Caco-2 (cell line): ENCODE measurements at places on chromosomes 7 and 10.
A peak's percentile ranks its signal among the peaks of the same experiment; 100 is the strongest.

DNA sequence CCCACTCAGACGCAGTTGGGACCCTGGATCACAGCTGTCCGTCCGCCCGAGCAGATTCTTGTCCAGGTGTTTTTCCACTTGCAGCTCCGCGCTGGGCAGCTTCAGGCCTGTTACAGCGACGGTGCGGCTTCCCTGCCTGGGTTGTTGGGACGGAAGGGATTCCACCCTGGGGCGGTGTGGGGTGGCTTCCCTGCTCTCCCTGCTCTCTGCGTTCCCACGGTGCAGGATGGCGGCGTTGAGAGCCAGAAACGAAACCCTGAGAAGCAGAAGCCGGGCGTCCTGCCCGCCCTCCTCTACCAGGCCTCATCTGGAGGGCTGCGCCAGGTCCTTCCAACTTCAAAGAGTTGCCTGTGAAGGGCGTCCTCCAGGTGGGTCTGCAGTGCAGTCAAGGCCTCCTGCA lies 194.4 kb downstream of the ADARB2 start:
- DNase-seq: no peak
- no peaks in the 10 kb centered on the region for H3K36me3 ChIP-seq
- H3K27ac ChIP-seq: no peak overlapping the region
- no peaks in the 10 kb centered on the region for H3K4me1 ChIP-seq
- no peaks in the 10 kb centered on the region; the same call in none of the 2 replicates for H3K27me3 ChIP-seq

- H3K27me3 ChIP-seq: no peaks in the 10 kb centered on the region
- H3K27ac ChIP-seq: no peak overlapping the region
- H3K36me3 ChIP-seq: no peaks in the 10 kb centered on the region
These were observed 610.1 kb downstream of the LRMDA start for GRCh38 chr10:76041551-76041950.

- no peaks in the 10 kb centered on the region for H3K36me3 ChIP-seq
- peak overlapping the region; percentile 19 for H3K27ac ChIP-seq
- H3K27me3 ChIP-seq: no peaks in the 10 kb centered on the region
- H3K4me1 ChIP-seq: peaks cover 28% of the 10 kb centered on the region
- DNase-seq: no peak
These were observed 292.9 kb upstream of the PITRM1 start for GRCh38 chr10:3465406-3465891.

DNA sequence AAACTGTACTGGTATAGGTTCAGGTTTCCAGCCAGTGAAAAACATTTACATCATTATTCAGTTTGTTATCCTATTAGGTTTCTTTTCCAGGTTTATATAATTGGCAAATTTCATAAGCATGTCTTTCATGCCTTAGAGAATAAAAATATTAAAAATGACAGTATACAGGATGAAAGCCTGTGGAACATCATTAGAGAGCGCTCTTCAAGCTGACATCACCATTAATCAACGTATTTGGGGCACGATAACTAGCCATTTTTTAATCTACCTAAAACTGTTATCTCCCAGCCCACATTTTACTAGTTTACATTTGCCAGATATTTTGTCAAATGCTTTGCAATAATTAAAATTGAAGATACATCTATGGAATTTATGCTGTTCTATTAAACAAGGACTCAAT lies 714.1 kb downstream of the CNTNAP2 start:
- no peak for DNase-seq
- H3K36me3 ChIP-seq: no peaks in the 10 kb centered on the region
- H3K27ac ChIP-seq: no peak overlapping the region
- H3K4me1 ChIP-seq: no peaks in the 10 kb centered on the region
- no peaks in the 10 kb centered on the region for H3K27me3 ChIP-seq

GRCh38 chr7:82131215-82131614 lies 312.4 kb downstream of the CACNA2D1 start:
- no peaks in the 10 kb centered on the region for H3K27me3 ChIP-seq
- H3K27ac ChIP-seq: no peak overlapping the region
- no peaks in the 10 kb centered on the region for H3K36me3 ChIP-seq

DNA sequence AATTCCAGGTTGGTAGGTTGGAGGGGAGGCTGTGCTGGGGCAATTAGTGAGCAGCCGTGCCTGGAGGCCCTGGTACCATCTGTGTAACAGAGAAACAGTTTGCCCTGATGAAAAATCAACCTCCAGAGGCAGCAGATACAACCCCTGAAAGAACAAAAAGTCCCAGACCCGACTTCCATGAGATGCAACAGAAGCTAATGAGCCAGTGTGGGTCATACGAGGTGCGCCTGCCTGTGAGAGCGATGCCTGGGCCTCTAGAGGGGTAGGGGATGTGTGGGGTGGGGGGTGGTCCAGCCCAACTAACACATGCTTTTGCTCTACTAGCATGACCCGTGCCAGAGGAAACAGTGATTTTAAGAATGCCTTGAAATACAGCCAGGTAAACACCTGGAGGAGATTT lies 39.3 kb downstream of the CELF2 start:
- peaks cover 1% of the 10 kb centered on the region; the same call in 1 of the 2 replicates for H3K27me3 ChIP-seq
- no peaks in the 10 kb centered on the region for H3K36me3 ChIP-seq
- H3K4me1 ChIP-seq: no peaks in the 10 kb centered on the region

- no peaks in the 10 kb centered on the region for H3K36me3 ChIP-seq
- no peak for DNase-seq
- no peaks in the 10 kb centered on the region; the same call in 1 of the 2 replicates for H3K27me3 ChIP-seq
- no peak overlapping the region for H3K4me3 ChIP-seq
- no peaks in the 10 kb centered on the region for H3K4me1 ChIP-seq
These were observed 25.9 kb downstream of the ADCY1 start for GRCh38 chr7:45599851-45600706.

DNA sequence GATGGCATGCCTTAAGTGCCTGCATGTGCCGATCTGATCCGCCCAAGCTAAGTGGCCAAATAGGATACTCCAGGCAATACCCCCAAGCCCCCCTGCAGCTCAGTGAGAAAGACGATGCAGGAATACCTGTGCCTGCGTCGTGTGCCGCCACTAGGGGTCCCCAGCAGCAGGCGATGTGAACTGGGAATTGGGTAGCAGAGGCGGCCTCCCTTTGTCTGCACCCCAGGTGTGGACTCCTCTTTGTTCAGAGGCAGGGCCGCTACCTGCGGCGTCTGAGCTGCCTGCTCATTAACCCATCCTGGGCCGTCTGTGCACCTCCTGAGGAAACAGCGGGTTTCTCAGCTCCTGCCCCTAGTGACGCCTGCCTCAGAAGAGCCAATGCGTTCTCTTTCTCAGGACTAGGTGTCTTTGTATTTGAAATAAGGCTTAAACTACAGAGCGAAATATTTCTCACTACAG lies 4.8 kb upstream of the CHN2 start:
- H3K36me3 ChIP-seq: no peaks in the 10 kb centered on the region
- no peak overlapping the region for H3K4me3 ChIP-seq
- H3K27me3 ChIP-seq: no peaks in the 10 kb centered on the region

- no peak overlapping the region for H3K4me3 ChIP-seq
- H3K27me3 ChIP-seq: no peaks in the 10 kb centered on the region
- DNase-seq: no peak
These were observed 23.2 kb downstream of the STMP1 start for GRCh38 chr7:135685306-135686084.

GRCh38 chr7:69184339-69184738 lies 413.9 kb upstream of the AUTS2 start:
- no peak overlapping the region for H3K27ac ChIP-seq
- H3K4me1 ChIP-seq: no peaks in the 10 kb centered on the region
- H3K36me3 ChIP-seq: no peaks in the 10 kb centered on the region
- no peak for DNase-seq
- no peak overlapping the region for H3K4me3 ChIP-seq

- H3K27ac ChIP-seq: no peak overlapping the region
- peaks cover 30% of the 10 kb centered on the region for H3K4me1 ChIP-seq
- no peaks in the 10 kb centered on the region for H3K27me3 ChIP-seq
- H3K36me3 ChIP-seq: no peaks in the 10 kb centered on the region
These were observed 232.1 kb upstream of the SEMA3C start for GRCh38 chr7:81150951-81151361.

- H3K36me3 ChIP-seq: no peaks in the 10 kb centered on the region
- no peak overlapping the region for H3K27ac ChIP-seq
These were observed 33.1 kb upstream of the TBX20 start for GRCh38 chr7:35286986-35287385.

DNA sequence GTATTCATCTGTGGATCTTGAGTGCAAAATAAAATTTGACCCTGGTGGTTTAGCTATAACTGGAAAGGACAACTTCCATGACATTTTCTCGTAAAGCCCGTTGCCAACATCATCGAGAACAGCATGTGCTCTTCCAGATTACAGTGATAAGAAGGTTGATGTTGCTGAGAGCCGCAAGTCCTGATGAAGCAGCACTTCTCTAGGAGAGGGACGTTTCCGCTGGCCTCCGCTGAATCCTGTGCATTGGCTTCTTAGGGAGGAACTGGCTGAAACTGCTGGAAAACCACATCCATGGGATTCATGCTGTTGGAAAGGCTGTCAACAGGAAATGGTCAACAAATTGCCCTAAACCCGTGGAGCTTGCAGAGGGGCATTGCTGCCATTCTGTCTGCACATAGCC lies 21.4 kb upstream of the ABCB5 start:
- no peaks in the 10 kb centered on the region for H3K4me1 ChIP-seq
- DNase-seq: no peak
- H3K4me3 ChIP-seq: no peak overlapping the region
- no peaks in the 10 kb centered on the region; the same call in 1 of the 2 replicates for H3K27me3 ChIP-seq
- H3K27ac ChIP-seq: no peak overlapping the region
- H3K36me3 ChIP-seq: no peaks in the 10 kb centered on the region

DNA sequence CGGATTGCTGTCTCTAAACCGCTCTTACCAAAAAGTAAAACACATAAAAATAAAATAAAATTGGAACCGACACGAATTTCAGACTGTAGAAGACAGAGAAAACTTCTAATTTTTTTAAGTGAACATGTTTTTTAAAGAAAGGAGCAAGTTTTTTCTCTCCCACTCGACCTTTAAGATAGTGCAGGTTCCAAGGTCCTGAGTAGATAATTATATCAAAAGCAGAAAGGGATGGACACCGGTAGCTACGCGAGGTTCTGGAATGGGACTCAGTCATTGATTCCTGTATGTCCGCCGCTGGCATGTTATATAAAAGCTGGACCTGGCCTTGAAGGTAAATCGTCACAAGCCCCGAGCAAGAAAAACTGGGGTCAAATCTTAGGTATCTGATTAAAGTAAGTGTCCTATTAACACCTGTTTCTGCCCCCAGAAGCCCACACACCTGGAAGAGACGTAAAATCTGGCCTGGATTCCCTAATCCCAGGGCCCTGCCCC lies 462 bp upstream of the CISD1 start:
- DNase-seq: no peak
- H3K27me3 ChIP-seq: no peaks in the 10 kb centered on the region
- peak overlapping the region; percentile 100 for H3K4me3 ChIP-seq
- H3K36me3 ChIP-seq: no peaks in the 10 kb centered on the region; the same call in 1 of the 2 replicates

DNA sequence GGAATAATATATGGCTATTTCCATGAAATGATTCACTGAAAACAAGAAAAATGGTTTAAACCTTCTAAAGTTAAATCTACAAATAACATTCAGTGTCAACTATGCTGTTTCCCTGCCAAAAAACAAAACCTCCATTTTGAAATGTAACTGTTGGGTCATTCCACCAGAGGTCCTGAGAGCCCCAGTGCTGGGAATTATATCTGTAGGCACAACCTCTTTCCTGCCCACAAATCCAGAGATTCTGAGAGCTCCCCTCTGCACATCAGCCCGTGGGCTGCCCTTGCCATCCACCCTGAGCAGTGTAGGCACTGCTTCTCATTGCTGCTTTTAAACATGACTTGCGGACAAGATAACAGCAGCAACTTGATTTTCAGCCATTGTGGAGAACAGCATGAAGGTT lies 198.6 kb downstream of the TMEM178B start:
- H3K36me3 ChIP-seq: no peaks in the 10 kb centered on the region
- H3K27ac ChIP-seq: no peak overlapping the region
- DNase-seq: no peak
- H3K4me1 ChIP-seq: peaks cover 5% of the 10 kb centered on the region; the same call in 1 of the 2 replicates

- H3K27ac ChIP-seq: no peak overlapping the region
- H3K27me3 ChIP-seq: no peaks in the 10 kb centered on the region
- H3K36me3 ChIP-seq: no peaks in the 10 kb centered on the region
- no peak overlapping the region for H3K4me3 ChIP-seq
- peak; percentile 22 for DNase-seq
- no peaks in the 10 kb centered on the region for H3K4me1 ChIP-seq
These were observed 123.6 kb downstream of the OAT start for GRCh38 chr10:124294811-124295770.

DNA sequence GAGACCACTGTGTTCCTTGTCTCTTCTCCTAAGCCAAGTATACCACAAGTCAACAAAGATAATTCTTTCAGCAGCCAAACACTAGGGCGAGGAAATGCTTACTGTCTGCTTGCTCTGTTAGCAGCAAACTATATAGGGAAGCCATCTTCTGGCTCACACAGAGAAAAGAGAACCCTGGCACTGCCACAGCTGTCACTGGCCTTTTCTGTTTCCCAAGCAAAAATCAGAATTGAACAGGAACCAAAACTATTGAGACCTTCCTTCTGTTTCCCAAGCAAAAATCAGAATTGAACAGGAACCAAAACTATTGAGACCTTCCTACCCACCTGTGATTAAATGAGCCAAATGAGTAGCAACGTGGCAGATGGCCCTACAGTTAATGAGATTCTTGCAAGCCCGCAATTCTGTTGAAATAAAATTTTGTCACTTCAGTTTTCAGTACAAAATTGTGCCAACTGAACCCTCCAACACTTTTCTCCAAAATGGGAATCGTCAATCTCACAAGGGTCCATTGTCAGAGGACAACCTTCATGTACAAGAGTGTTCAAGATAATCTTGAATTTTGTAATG lies 54.5 kb downstream of the LRRTM3 start:
- H3K4me1 ChIP-seq: no peaks in the 10 kb centered on the region
- DNase-seq: no peak
- H3K4me3 ChIP-seq: no peak overlapping the region
- no peaks in the 10 kb centered on the region for H3K36me3 ChIP-seq
- no peaks in the 10 kb centered on the region for H3K27me3 ChIP-seq
- H3K27ac ChIP-seq: no peak overlapping the region

- H3K4me1 ChIP-seq: no peaks in the 10 kb centered on the region
- H3K4me3 ChIP-seq: no peak overlapping the region
- H3K27me3 ChIP-seq: no peaks in the 10 kb centered on the region
- DNase-seq: no peak
- H3K27ac ChIP-seq: no peak overlapping the region
These were observed 340.2 kb downstream of the THSD7A start for GRCh38 chr7:11491811-11492210.

DNA sequence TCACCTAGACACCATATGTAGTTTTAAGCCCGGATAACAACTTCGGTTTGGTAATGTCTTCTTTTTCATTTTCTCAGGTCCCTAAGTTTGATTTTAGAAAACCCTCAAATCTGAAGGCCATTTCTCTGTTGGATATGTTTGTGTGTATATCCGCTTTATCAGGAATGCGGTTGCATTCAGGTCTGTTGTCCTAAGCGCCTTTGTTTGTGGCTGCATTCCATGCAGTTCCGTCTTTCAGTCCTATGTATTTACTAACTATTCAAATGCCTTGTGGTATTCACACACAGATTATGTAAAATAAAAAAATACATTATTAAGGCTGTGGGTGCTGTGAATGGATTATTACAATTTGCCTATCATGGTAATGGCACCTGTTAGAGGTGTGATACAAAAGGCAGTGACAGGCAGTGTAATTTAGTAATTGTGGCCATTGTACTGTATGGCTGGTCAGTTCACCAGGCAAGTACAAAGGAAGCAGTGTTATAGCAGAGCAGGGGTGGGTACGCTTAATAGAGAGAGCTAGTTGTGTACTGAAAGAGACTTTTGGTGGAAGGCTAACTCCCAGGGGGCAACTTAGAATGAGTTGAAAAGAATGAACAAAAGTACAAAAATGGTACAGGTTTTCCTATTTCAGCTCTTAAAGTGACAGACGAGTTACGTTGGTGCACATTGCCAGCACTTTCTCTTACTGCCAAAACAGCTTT lies 136.4 kb downstream of the VTI1A start:
- H3K36me3 ChIP-seq: no peaks in the 10 kb centered on the region
- no peak overlapping the region for H3K27ac ChIP-seq
- 0 out of 2 replicates have a peak, but pooled peaks cover 4% of the 10 kb centered on the region for H3K4me1 ChIP-seq
- no peaks in the 10 kb centered on the region for H3K27me3 ChIP-seq
